ENCODE measurements at places on chromosomes 5 and 9.

DNA sequence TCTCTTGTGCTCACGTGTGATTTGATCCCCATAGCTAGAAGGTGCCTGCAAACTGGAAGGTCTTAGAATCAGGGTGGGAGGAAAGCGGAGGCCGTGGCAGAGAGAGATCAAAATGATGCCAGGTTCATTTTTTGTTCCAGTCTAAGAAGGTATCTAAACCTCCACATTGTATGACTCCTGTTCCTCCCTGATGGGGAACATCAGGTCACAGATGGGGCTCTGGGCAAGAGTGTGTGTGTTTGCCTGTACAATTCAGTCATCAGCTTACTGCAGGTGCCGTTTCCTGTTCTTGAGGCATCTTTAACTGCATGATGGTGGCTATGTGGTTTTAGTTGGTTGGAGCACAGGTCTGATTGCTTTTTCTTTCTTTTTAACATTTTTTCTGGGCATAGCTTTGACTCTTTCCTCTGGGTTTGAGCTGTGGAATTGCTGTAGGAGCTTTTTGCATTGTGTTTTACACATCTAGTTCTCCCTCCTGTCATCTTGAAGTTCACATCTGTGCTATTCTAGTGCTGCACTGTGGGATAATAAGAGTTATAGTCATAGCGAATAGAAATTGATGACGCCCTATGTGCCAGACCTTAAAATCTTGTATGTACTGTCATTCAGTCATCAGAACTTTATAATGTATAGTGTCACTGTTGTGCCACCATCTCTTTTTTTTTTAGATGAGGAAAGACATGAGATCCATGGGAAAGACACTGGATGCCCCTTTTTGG lies 30.8 kb downstream of the ARHGAP26 start:
- DNase-seq = no peak

- DNase-seq = peak; percentile 56
Measured at GRCh38 chr5:179763215-179763945, 30.4 kb upstream of the LTC4S start.

GRCh38 chr9:115146581-115147021 lies 28.6 kb upstream of the TNC start:
- no peak for DNase-seq

GRCh38 chr5:81232464-81233079 lies 550 bp upstream of the CKMT2 start:
- no peak for DNase-seq

- DNase-seq = no peak
Measured at GRCh38 chr5:78930721-78931120, 54.4 kb downstream of the ARSB start.

GRCh38 chr5:38453921-38454320 lies 102.5 kb downstream of the LIFR start:
- no peak for DNase-seq

- DNase-seq = no peak
Measured at GRCh38 chr5:44674461-44674860, 134.3 kb upstream of the MRPS30 start.

GRCh38 chr9:106421772-106422171 lies 441.2 kb upstream of the ZNF462 start:
- peak; percentile 28 for DNase-seq

- peak; percentile 88 for DNase-seq
Measured at GRCh38 chr9:97038611-97039513, at the start of gene CTSV. Gene CTSV (minus strand): TSS chr9:97039142. CDS start chr9:97038043, 1,099 bp downstream.

GRCh38 chr5:33828626-33829308 lies 63.0 kb downstream of the ADAMTS12 start:
- DNase-seq = no peak

- DNase-seq = no peak
Measured at GRCh38 chr5:151675611-151676313, 11.0 kb downstream of the SPARC start.

GRCh38 chr9:117777823-117778222 lies 73.6 kb downstream of the TLR4 start:
- DNase-seq = no peak

- peak; percentile 72 for DNase-seq
Measured at GRCh38 chr5:27450607-27451006, 412.2 kb upstream of the CDH9 start.

- no peak for DNase-seq
Measured at GRCh38 chr5:108061941-108062340, 320.0 kb downstream of the FBXL17 start.

GRCh38 chr5:157965040-157965678 lies 106.2 kb upstream of the CLINT1 start:
- DNase-seq = no peak

DNA sequence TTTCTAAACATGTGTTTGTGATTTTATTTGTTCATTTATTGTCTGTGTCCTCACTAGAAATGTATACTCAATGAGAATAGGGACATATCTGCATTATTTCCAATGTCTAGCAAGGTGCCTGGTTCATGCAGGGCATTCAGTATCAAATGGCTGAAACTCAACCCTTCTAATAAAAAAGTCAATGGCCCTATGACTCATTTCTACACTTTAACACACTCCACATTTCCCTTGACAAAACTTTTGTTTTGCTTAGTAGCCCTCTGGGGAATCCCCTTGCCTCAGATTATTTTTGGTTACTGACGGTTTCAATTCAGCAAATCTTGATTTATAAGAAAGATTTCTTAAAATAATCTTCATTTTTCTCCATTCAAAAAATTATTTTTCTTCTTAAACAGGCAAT lies 206.0 kb upstream of the DMRTA1 start:
- DNase-seq = no peak

DNA sequence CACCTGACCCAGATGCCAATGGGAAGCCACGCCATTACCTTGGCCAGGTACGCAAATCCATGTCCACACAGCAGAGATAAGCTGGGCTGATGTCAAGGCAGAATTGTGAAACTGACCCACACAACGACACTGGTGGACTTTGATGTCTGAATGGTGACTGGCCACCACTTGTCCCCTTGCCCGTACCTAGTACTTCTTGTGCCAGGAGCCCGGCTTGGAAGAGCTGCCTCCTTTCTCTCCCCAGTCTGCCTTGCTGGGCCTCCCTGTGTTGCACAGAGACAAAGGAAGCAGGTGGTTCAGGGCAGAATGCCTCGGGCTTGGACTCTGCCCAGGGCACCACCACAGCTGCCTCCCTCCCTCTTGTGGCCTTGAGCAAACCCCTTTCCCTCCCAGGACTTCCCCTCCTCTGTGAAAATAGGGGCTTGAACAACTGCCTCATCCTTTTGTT lies 23.3 kb downstream of the PTGES2 start:
- no peak for DNase-seq

DNA sequence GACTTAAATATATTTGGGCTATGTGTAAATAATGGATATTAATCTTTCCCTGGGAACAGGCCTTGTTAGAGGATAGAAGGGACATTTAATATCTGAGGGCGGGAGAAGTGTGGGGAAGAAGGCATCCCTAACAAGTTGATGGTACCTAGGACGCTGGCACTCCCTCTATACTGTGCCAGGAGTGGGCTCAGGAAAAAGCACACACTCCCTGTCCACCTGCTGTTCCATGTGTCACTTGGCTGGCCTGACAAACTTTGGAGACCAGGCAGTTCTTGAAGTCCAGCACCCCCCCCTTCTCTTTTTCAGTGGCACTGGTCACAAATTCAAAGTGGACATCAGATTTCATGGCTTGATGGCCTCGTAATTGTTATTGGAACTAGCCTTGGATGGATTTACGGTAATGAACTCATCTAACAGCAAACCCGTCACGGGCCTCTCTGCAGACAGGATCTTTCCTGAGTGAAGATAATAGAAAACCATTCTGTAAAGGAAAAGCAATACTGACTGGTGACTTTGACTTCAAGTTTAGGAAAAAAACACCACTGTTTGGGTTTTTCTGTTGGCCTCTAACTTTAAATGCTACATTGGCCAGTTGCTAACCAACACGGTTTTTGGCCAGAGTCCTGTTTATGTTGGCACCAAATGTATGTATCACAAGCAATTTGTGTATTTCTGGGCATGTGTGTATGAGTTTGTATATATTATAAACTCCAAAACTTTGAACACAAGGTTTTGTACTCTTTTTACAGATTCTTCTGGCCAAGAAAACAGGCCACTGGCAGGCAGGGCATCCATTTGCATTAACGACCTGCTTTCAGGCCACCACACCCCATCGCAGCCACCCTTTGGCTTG lies 552.6 kb downstream of the CCDC171 start:
- no peak for DNase-seq

GRCh38 chr5:141597814-141598213 lies 21.0 kb downstream of the DIAPH1 start:
- no peak for DNase-seq

DNA sequence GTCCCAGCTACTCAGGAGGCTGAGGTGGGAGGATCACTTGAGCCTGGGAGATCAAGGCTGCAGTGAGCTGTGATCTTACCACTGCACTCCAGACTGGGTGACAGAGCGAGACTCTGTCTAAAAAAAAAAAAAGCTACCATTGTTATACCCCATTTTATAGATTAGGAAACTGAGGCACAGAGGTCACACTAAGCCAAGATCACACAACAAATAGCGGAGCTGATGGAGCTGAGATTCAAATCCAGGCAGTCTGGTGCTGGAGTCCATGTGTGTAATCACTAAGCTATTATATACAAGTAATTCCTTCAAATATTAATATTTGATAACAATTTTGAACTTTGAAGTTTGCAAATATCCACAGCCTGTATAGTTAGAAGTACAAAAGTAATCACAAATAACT lies 6.0 kb upstream of the SLC12A2 start:
- no peak for DNase-seq

- no peak for DNase-seq
Measured at GRCh38 chr9:89440951-89441654, 56.8 kb downstream of the SEMA4D start.

- DNase-seq = no peak
Measured at GRCh38 chr5:88518131-88519016, 249.7 kb upstream of the TMEM161B start.

DNA sequence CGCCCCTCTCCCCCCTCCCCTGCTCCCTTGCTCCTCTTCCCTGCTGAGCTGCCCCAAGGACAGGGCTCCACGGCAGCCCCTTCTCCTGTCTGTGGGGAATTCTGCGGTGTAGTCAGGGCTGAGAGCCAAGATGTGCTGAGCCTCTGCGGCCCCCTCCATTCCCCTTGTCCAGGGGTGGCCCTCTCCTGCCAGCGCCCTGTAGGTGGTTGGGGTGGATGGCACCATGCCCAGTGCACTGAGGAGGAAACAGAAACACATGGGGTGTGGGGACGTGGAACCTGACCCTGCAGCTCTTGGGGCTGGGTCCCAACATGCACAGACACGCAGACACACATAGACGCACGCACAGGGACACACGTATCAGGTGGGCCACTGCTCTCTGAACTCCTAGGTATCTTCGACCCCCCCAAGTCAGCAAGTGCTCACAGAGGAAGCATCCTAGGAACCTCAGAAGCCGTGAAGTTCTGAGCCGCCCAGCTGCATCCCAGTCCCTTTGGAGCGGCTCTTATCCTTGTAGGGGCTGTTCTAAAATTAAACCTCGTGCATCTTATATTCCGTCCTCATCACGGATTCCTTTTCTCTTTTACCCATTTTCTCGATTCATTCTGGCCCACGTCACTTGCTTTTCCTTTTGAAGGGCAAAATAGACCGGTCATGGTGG lies 64.8 kb downstream of the HMCN2 start:
- no peak for DNase-seq

GRCh38 chr9:98989036-98990000 lies 45.6 kb downstream of the COL15A1 start:
- no peak for DNase-seq

GRCh38 chr9:38622288-38622674 lies 1.9 kb upstream of the ANKRD18A start:
- peak; percentile 38 for DNase-seq

GRCh38 chr5:83475935-83476814 lies 4.6 kb downstream of the VCAN start:
- no peak for DNase-seq

DNA sequence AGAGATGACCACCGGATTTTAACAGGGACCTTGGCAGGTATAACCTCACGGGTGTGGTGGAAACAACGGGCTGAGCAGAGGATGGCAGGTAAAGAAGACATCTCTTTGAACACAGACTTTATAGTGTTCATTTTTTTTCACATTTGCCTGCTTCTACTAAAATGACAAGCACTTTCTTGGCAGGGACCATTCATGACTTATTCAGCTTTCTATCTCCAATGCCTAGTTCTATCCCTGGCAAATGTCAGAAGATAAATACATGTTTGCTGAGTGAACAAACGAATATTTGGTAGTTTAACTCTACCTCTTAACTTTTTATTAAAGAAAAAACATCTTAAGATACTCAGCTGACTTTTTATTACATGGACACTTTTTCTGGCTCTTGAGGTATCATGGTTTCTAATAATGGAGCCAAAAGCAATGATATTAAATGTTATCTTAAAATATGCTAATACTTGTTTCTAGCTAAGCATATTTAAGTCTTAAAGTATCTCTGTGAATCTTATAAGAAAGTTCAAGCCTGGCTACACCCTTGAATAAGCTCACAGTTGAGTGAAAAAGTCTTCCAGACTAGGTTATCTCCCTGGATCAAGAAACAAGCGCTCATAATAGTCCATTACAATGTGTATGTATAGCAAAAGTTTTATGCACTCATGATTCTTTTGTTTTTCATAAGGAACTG lies 8.5 kb downstream of the ELL2 start:
- no peak for DNase-seq

GRCh38 chr5:65721050-65721719 lies 724 bp downstream of the SGTB start:
- peak; percentile 76 for DNase-seq

DNA sequence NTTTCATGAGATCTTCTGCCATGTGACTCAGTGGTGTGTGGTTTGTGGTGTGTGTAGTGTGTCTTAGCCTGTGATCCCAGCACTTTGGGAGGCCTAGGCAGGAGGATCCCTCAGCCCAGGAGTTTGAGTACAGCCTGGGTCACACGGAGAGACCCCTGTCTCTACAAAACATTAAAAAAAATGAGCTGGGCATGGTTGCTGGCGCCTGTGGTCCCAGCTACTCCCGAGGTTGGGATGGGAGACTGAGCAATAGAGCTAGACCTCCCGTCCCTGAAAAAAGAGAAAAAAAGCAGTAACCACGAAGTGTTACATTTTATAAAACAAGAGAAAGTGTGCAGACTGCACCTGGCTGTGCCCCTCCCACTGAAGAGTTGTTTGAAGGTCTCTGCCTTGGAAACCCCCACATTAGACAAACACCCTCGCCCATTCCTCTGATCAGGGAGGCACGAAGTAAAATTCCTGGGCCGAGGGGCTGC lies 21.2 kb upstream of the RNU6ATAC start:
- DNase-seq = no peak

DNA sequence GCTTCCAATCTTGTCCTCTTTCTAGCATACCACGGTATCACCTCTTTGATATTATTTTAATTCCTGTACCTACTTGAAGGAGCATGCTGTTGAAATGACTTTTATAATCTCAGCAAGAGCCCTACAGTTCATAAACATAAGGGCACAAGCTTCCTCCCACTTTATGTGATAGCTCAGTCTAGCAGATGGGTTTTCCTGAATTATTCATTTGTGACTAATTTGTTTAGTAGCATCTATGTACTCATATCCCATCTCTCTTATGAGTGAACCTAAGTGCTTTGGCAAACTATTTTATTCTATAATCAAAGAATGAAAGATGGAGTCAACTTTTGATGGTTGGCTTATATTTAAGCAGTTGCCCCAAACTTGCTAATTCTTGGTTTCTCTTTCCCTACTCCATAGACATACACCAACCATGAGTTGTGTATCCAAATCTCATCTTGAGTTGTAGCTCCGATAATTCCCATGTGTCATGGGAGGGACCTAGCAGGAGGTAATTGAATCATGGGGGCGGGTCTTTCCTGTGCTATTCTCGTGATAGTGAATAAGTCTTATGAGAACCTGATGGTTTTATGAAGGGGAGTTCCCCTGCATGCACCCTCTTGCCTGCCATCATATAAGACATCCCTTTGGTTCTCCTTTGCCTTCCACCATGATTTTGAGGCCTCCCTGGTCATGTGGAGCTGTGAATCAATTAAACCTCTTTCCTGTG lies 17.7 kb downstream of the TXNDC8 start:
- no peak for DNase-seq

Data from NCI-H748 treated with DMSO at 0.1 percent for 48 hours (cell line).